ENCODE measurements at places on chromosomes 13 and 19.

GRCh38 chr13:20151612-20152011, 9.2 kb downstream of the GJA3 start:
- DNase-seq: no peak

DNA sequence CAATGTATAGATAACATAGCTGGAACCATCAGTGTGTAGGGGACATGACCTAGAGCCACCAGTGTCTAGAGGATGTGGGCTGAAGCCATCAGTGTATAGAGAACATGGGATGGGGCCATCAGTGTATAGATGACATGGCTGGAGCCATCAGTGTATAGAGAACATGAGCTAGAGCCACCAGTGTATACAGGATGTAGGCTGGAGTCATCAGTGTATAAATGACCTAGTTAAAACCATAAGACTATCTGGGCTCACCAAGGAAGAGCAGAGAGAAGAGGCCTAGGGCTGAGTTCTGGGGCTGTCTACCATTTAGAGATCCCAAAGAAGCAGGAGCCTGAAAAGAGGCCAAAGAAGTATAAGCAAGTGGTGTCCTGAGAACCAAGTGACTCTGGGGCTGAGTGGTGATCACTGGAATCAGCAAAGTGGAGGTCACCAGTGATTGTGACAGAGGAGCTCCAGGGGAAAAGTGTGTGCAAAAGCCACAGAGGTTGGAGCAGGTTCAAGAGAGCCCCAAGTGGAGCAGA, 41.0 kb downstream of the RFX2 start:
- DNase-seq: no peak

DNA sequence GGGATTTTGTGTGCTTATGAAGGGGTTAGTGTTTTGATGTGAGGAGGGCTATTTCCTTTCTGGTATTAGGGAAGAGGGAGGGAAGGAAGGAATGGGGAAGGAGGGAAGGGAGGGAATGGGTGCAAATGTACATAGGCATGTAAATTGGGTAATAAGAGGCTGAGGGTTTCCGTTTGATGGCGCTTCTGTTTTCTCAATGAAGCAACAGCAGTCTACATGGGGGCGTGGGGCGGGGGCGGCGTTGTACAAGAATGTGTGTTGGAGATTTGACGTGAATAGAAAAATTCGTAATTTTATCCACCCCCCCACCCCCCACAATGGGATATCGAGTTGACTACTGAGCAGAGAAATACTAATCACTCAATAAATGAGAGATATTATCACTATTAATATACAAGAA, 52.5 kb downstream of the PDS5B start:
- no peak for DNase-seq

DNA sequence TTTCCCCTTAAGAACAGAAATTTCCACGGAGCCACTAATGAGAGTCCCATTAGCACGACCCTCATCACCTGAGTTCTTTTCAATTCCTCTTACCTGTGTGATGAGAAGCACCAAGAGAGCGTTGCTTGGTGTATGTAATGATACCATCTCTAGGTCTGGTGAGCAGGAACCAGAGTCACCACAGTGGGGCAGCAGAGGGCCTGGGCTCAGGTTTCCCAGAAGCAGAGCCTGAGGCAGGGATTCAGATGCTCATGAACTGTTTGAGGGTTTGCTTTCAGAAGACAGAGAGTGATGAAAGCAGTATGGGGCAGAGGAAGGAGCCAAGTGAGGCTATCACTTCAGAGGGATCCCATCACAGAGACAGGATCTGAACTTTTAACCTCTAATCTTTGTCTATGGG, 3.1 kb upstream of the PTPRH start:
- no peak for DNase-seq
